Breast epithelium (tissue), 4 donors: ENCODE measurements at places on chromosomes 4 and X. TPM values are rescaled to one million over a fixed set of nuclear protein-coding genes. Genes with fewer than 3 reads are reported as not detected.
A peak's percentile ranks its signal among the peaks of the same experiment; 100 is the strongest.

The SNX25 gene
- total RNA-seq = 16.8 TPM

GRCh38 chrX:86295293-86295692, 147.0 kb downstream of the DACH2 start:
- no peaks in the 10 kb centered on the region for H3K36me3 ChIP-seq
- H3K4me1 ChIP-seq = no peaks in the 10 kb centered on the region
- H3K27ac ChIP-seq = no peak overlapping the region
- no peak for DNase-seq
- no peak overlapping the region for H3K4me3 ChIP-seq

- no peaks in the 10 kb centered on the region for H3K27me3 ChIP-seq
- DNase-seq = no peak
- H3K36me3 ChIP-seq = no peaks in the 10 kb centered on the region
- H3K4me1 ChIP-seq = no peaks in the 10 kb centered on the region
- H3K4me3 ChIP-seq = no peak overlapping the region
- H3K27ac ChIP-seq = no peak overlapping the region
Observed at GRCh38 chr4:89439533-89439932, 131.9 kb upstream of the GPRIN3 start.

GRCh38 chrX:11109968-11110367, 1.2 kb upstream of the HCCS start:
- no peak overlapping the region for H3K27ac ChIP-seq
- no peaks in the 10 kb centered on the region for H3K36me3 ChIP-seq
- no peak for DNase-seq
- no peaks in the 10 kb centered on the region for H3K4me1 ChIP-seq
- H3K4me3 ChIP-seq = no peak overlapping the region

DNA sequence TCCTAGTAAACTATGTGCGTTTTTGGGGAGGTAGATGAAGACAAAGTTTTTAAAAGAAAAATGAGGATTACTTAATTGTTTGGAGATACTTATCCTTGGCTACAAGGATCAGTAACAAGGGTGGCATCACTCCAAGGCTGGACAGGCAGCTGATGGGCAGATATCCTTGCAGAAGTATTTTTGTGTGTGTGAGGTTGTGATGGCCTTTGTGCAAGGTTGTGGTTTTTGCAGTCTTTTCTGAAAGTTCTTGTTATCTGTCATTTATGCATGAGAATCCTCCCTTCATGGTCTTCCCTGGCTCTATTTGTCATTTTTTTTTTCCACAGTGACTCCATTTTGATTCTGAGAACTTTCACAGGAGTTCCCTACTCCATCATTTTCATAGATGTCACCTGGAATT, 96.0 kb upstream of the C1GALT1C1 start:
- no peaks in the 10 kb centered on the region for H3K4me1 ChIP-seq
- DNase-seq = no peak
- no peak overlapping the region for H3K27ac ChIP-seq
- H3K36me3 ChIP-seq = no peaks in the 10 kb centered on the region

The STPG2 gene
- 3.8 TPM for total RNA-seq

The PAGE4 gene
- not detected for total RNA-seq

- no peaks in the 10 kb centered on the region for H3K4me1 ChIP-seq
- no peak overlapping the region for H3K27ac ChIP-seq
- H3K36me3 ChIP-seq = no peaks in the 10 kb centered on the region
Observed at GRCh38 chr4:37795581-37796195, 30.8 kb upstream of the PGM2 start.

The ODAPH gene
- not detected for total RNA-seq

GRCh38 chrX:103640401-103641155, 11.8 kb downstream of the TCEAL1 start:
- no peak for DNase-seq
- H3K27ac ChIP-seq = no peak overlapping the region
- no peaks in the 10 kb centered on the region for H3K4me1 ChIP-seq
- H3K4me3 ChIP-seq = no peak overlapping the region
- H3K27me3 ChIP-seq = no peaks in the 10 kb centered on the region

The F8 gene
- total RNA-seq = 14.6 TPM

DNA sequence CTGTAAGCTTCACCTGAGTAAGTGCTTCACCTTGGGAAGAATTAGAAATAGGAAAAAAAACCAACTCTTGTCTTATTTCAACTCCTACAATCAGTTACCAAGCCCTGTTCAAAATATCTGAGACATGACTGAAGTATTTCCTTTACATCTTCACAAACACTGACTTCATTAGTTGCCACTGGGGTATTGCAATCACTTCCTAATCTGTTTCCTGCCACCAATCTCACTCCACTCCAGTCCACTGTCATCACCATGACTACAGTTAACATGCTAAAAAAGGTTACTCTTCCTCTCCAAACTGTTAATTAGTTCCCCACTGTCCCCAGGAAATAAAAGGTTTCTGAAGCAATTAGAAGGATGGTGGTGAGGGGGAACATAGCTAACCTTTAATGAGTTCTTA, 3.3 kb upstream of the SUPT20HL1 start:
- H3K4me3 ChIP-seq = no peak overlapping the region
- no peaks in the 10 kb centered on the region for H3K36me3 ChIP-seq
- H3K4me1 ChIP-seq = no peaks in the 10 kb centered on the region
- peaks cover 7% of the 10 kb centered on the region for H3K27me3 ChIP-seq

The PIR gene
- 11.6 TPM for total RNA-seq

DNA sequence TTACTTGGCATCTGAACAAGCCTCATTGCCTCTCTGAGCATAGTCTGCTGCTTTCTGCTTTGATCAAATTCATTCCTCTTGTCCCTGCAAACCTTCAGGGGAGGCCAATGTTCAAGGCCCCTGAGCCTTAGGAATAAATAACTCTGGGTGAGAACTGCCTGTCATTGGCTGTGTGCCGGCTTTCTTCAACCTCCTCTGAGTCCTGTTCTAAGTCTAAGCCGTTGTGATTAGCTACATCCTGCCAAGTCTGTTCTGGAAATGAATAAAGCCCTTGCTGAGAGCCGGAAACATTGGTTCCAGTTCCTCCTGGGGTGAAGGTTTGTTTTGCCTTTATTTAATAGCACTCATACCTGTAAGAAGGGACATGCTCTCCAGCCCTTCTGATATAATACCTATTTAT, 13.8 kb downstream of the RNF4 start:
- H3K27me3 ChIP-seq = no peaks in the 10 kb centered on the region
- peak overlapping the region; percentile 64 for H3K27ac ChIP-seq
- no peaks in the 10 kb centered on the region for H3K36me3 ChIP-seq
- no peak for DNase-seq
- no peak overlapping the region for H3K4me3 ChIP-seq
- H3K4me1 ChIP-seq = peaks cover 5% of the 10 kb centered on the region

DNA sequence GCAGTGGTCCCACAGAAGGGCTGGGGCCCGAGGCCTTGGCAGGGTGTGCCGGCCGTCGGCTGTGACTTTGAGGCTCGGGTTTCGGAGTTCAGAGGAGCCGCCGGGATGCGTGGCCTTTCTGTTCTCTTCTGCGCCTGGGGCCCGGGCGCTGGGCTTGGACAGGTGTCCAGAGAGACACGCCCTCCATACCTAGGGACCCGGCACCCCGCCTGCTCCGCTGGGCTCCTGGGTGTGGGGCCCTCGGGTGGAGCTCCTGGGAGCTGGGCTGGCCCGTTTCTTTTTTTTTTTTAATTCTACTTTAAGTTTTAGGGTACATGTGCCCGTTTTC, 11.3 kb downstream of the FGFRL1 start:
- no peaks in the 10 kb centered on the region for H3K4me1 ChIP-seq
- no peaks in the 10 kb centered on the region for H3K27me3 ChIP-seq
- H3K27ac ChIP-seq = no peak overlapping the region
- no peak for DNase-seq
- H3K4me3 ChIP-seq = no peak overlapping the region

The PHKA2 gene
- total RNA-seq = 25.6 TPM

The MAMLD1 gene
- total RNA-seq = 2.3 TPM
